ENCODE measurements at places on chromosomes 1 and 21.

DNA sequence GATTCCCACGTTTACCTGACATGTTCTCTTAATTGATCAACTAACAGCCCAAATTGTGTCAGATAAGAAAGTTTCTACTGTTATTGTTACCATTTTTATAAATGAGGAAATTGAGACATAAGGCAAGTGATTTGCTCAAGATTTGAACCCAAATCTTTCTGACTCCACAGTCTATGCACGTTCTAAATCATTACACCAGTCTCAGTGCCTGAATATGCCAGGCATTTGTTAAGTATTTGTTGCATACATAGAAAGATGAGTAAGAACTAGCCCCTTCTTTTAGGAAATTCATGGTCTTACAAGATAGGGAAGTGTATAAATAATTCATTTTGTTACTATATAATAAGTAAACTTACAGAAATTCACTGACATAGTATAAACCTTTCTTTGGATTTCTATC, 7.1 kb upstream of the CD101 start:
- no peak for DNase-seq

GRCh38 chr1:33021567-33022431, 14.9 kb downstream of the AK2 start:
- no peak for DNase-seq

GRCh38 chr1:33334081-33334552, 13.2 kb upstream of the A3GALT2 start:
- DNase-seq: no peak

DNA sequence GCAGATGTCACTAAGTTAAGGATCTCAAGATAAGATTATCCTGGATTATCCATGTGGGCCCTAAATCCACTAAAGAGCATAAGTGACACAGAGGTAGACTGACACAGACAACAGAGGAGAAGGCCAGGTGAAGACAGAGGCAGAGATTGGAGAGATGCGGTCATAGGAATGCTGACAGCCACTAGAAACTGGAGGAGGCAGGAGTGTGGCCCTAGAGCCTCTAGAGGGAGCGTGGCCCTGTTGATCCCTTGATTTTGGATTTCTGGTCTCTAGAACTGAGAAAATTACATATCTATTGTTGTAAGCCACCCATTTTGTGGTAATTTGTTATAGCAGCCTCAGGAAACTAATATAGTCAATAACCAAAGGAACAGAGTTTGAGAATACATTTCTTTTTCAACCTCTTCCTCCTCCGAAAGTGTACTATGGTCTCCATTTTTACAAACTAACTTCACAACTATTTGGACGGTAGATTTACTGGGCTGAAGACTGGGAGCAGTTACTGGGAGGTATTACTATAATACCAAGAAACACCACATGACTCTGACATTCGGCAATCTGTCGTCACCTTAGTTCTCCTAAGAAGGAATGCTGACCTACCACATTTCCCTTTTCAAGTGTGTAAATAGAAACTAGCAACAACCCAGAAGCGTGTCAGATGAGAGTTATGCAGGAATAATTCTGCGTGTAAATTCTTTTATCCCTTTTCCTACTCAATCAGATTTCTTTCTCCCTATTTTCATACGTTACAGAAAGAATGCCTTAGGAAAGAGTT, 116.0 kb upstream of the ZNHIT6 start:
- no peak for DNase-seq

DNA sequence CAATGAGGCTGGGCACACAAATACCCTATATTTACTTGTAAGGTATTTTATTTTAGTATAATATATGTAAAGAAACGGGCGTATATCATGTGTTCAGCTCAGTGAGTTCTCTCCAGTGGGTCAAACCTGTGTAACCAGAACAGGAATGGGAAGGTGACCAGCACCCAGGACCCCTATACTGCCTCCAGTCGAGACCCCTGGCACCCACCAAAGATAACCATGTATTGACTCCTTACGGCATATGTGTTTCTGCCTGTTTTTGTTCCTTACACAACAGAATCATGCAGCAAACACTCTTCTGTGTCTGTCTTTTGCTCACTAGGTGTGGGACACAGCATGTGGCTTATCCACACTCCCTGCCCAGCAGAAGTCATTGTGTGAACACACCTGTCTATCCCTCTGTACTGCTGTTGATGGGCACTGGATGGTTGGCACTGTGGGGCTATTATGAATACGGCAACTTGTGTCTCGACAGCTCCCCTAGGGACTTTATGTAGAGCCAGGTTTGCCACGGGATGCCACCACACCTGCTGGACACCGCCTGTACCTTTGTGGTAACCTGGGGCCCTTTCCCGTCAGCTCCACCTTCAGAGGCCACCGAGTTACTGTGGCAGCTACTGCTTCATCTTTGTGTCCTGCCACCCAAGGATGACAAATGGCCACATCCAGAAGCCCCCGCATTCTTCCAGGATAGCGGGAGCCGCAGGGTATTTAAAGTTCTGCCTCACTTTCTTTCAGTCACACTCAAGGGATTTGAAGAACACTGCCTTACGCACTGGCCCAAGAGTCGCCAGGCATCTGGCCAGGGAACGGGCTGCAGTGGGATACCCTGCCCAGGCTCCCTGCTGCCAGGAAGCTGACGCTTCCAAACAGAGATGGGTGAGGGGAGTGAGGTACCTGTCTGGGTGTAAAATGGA, 23.5 kb upstream of the C2CD2 start:
- DNase-seq: no peak

DNA sequence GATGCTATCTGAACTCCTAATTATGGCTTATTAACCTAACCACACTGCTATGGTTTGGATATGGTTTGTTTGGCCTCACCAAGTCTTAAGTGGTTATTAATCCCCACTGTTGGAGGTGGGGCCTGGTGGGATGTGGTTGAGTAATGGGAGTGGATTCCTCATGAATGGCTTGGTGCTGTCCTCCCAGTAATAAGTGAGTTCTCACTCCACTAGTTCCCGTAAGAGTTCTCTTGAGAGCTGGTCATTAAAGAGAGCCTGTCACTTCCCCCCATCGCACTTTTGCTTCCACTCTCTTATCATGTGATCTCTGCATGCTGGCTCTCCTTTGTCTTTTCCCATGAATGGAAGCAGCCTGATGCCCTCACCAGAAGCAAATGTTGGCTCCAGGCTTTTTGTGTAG, 328.8 kb downstream of the PLA2G4A start:
- no peak for DNase-seq

- no peak for DNase-seq
Measured at GRCh38 chr1:3688356-3689137, 36.2 kb downstream of the TP73 start.

- DNase-seq: no peak
Measured at GRCh38 chr1:223765719-223766340, 53.5 kb downstream of the CAPN2 start.

GRCh38 chr1:225817611-225818061, 7.7 kb downstream of the EPHX1 start:
- DNase-seq: no peak

DNA sequence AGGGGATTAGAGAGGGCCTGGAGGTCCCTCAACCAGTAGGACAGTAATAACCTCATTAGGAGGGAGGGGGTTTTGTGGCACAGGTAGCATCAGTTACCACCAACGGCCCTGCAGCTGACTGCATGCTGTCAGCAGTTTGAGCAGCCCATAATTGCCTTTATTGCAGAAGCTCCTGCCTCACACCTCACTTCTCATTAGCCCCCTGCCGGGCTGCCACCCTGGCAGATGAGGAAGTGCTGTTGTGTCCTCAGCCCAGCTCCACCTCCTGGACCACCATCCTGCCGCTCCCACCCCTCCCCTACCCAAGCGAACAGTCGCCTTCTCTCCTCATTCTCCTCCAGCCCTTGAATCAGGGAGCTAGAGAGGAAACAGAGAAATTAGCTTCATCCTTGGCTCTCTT, 237.4 kb downstream of the LMX1A start:
- no peak for DNase-seq

GRCh38 chr21:46585191-46585953, 19.5 kb downstream of the S100B start:
- DNase-seq: no peak

DNA sequence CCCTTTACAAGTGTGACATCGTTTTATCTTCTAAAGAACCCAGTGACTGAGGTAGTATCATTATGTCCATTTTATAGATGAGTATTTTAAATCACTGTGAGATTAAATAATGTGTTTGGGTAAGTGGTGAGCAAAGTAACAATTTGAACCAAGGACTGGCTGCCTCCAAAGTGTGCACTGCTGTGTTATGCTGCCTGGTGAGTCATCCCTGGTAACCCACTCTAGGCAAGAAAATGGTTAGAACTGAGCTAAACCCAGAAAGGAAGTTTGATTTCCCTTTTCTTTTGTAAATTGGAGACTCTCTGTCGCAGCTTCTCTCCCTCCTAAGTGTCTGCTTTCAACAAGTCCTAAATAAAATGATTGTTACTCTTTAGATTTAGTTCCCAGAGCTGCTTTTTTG, 342.8 kb upstream of the KAZN start:
- DNase-seq: no peak

- no peak for DNase-seq
Measured at GRCh38 chr1:2130156-2130555, 64.4 kb downstream of the FAAP20 start.

GRCh38 chr1:174775621-174776020, 224.1 kb upstream of the CACYBP start:
- DNase-seq: no peak

- no peak for DNase-seq
Measured at GRCh38 chr1:157844089-157844830, 2.7 kb upstream of the CD5L start.

GRCh38 chr1:171160211-171160610, 24.9 kb upstream of the FMO2 start:
- DNase-seq: no peak

- DNase-seq: no peak
Measured at GRCh38 chr21:46538851-46539666, 65.8 kb downstream of the S100B start.

DNA sequence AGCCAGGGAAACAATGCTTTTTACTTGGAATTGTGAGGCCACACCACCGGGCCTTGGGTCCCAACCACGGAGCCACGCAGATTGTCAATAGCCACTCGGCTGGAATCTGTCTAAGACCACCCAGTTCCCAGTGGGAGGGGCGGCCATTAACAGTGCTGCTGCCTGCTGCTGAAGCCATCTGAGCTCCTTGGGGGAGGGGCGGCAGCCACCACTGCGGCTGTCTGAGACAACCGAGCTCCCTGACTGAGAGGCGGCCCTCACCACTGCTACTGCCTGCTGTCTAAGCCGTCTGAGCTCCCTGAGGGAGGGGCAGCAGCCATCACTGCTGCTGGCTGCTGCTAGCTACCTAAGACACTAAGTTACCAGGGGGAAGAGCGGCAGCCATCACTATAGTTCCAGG, 64.3 kb downstream of the DMRTA2 start:
- DNase-seq: no peak

GRCh38 chr1:26922431-26922729, 837 bp downstream of the NUDC start:
- DNase-seq: no peak

- no peak for DNase-seq
Measured at GRCh38 chr1:41870076-41870562, 48.6 kb downstream of the HIVEP3 start.

GRCh38 chr1:59008599-59009347, 224.9 kb upstream of the JUN start:
- no peak for DNase-seq

DNA sequence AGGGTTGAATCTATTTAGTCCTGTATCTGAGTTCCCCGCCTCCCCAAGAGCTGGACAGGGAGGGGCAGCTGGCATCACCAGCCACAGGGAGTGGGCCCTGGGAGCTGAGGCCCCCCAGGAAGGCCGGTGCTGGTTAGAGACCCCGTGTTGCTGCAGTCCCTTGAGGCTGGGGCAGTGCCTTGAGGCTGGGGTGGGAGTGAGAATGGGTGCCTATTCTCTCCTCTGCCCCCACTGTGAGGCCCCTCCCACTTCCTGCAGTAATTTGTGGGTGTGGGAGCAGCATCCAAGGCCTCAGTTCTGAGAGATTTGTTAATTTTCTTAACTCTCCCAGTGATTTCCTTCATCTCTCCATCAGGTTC, 2.5 kb upstream of the TRAPPC3 start:
- peak; percentile 51 for DNase-seq

DNA sequence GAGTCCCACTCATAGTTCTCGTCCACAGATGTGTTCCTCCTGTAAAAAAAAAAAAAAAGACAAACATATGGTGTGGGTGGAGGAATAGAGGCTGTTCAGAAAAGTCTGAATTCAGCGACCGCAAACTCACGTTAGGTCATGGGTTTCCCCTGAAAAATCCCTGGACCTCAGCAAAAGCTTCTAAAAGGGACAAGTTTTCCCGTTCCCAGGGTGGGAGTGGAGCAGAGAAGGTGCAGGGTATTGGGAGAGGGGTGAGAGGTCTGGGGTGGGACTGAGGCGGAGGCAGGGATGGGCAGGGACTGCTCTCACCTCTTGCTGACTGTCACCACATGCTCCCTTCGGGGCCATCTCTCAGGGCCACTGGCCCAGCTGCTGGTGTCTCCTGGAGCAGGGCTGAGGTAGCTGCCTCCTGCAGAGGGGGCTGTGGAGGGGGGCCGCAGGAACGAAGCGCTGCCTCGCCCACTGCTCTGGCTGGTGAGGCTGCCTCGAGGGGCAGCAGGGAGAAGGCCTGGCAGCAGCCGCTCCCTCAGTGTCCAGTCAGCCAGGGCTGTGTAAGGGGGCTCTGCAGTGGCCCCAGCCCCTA, 2.6 kb upstream of the TAGLN2 start:
- DNase-seq: no peak

GRCh38 chr1:230171356-230172015, 104.4 kb downstream of the GALNT2 start:
- no peak for DNase-seq

- no peak for DNase-seq
Measured at GRCh38 chr1:71649608-71650007, 568.8 kb upstream of the ZRANB2 start.

DNA sequence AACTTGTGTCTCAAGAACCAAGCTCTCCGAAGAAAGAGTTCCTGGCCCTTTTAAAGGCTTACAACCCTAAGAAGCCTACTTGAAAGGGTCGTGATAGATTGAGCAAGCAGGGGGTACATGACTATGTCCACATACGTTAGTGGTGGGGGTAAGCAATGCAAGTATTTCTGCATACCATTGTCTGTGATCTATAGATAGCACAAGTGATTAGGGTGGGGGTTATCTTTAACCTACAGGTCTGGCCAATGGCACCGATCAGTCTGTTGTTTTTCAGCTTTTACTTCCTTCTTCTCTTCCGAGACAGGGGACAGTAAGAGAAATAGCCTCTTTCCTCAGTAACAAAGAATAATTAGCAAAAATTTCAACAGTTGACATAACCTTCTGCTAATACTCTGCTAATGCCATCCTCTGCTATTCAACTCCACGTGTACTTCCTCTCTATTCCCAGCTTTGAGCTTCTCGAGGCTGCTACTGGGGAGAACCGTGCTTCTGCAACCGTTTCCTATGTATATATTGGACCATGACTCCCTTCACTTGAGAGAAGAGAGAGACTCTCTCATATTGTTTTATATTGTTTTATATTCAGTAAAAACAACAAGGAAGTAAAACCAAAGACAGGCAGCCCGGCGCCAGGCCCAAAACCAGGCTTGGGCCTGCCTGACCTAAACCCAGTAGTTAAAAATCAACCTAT, 727.7 kb upstream of the NCAM2 start:
- no peak for DNase-seq

- DNase-seq: no peak
Measured at GRCh38 chr1:203537806-203538464, 44.0 kb downstream of the OPTC start.

GRCh38 chr1:195577748-195578147, 1030.5 kb downstream of the KCNT2 start:
- DNase-seq: no peak

Data from activated T-cell treated with anti-CD3 and anti-CD28 coated beads for 1 hour (primary cell).